ENCODE measurements at places on chromosomes 7 and 10.

- no peak for DNase-seq
Observed at GRCh38 chr7:47778153-47778661, 170.1 kb downstream of the PKD1L1 start.

GRCh38 chr10:76990561-76990960 lies 647.0 kb downstream of the KCNMA1 start:
- no peak for DNase-seq

DNA sequence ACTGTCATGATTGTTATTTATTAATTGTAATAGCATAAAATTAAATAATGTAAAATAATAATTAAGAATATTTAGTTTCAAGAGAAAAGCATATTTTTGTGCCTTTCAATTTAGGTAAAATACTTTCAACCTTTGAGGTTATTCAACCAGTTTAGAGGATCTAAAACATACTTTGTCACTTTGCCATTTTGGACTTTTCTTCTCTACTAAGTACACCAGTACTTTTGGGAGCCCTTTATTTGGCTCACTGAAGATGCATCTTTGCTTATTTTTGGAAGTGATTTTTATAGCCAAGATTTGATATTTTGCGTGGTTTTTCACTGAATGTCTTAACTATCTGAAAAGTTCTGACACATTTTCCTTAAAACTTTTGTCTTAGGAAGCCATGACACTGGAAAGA lies 860.5 kb downstream of the SORCS1 start:
- DNase-seq, result no peak

- DNase-seq, result no peak
Observed at GRCh38 chr10:29064680-29065079, 224.2 kb upstream of the LYZL1 start.

DNA sequence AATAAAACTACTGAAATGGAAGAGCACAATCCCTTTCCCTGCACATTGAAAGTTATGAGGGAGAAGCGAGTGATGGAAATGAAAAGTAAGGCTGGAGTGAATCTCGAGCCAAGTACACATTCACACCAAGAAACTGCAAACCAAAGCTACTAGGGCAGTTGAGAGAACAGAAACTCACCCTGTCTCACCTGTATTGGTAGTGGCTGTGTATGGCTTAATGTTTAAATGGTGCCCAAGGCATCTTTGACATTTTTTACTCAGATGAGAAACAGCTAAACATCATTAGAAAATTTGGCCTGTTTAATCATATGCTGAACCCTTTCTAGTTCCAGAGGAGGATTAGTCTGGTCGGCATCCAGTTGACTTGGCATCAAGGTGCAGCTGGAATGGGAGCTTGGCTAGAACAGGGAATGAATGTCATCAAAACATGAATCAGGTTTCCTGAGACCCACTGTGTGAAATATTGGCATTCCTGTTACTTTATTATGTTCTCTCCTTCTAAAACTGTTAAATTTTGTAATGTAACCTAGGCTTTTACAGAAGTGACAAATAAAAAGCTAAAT lies 840.8 kb downstream of the GRM8 start:
- no peak for DNase-seq

GRCh38 chr10:73414230-73414945 lies 530 bp upstream of the ANXA7 start:
- no peak for DNase-seq

- DNase-seq, result no peak
Observed at GRCh38 chr7:103009466-103010185, 65.0 kb downstream of the FBXL13 start.

GRCh38 chr7:139382439-139382838 lies 22.7 kb downstream of the LUC7L2 start:
- DNase-seq, result no peak

DNA sequence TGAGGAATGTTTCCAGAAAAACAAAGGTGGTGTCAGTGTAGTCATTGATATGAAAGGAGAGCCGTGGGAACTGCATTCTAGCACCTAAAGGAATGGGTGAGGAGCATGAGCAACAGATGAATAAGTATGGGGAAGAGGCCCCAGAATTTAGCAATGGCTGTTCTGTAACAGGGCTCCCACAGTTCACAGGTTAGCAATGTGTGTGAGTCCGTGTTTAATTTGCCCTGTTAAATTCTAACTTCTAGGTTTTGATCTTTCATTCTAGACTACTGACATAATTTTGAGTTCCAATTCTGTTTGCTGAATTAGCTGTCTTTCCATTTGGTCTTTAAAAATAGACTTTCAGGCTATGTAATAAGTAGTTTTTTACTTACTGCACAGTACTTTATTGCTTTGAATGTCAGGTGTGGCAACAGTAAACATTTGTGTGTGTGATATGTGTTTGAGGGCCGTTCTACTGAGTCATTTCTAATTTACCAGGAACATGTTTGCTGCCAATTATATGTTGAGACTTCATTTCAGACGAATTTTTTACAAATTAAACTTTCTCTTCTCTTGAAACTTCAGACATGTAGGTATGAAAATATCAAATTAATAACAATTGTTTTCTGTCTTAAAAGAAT lies 8.8 kb downstream of the STK17A start:
- peak; percentile 44 for DNase-seq

GRCh38 chr7:139623518-139623917 lies 100.0 kb downstream of the CLEC2L start:
- DNase-seq, result no peak

- DNase-seq, result no peak
Observed at GRCh38 chr10:78053211-78053868, 19.7 kb downstream of the RPS24 start.

DNA sequence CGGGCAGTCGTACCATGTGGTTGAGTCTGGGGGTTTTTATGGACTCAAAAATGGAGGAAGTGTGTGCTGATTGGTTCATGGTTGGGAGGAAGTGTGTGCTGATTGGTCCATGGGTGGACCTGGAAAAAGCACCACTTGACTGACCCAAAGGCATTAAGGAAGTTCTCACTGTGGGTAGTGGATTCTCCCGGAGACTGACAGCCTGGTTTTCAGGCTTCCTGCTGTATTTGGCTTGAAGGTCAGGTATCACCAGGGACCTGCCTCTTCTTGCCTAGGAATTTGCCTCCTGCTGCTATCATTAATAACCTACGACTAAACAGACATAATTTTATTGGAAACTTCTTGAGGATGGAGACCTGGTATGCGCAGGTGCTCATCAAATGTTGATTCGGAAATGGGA lies 268.8 kb upstream of the LRGUK start:
- DNase-seq, result no peak

DNA sequence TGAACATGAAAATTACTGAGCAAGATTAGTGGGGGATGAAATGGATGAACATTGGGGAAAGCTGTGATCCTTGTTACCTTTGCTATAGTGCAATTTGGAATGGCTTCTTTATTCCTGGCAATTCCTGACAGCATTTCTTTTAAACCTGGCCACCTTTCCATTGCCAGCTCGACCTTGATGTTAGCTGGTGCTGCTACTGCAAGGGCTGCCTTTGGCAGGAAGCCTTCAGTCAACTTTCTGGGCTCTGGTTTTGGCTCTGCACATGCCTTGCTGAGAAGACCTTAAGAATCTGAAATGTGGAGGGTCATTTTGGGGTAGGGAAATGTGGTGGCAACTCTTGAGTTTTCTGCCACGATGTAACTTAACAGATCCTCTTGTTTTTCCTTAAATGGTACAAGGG lies 64.7 kb downstream of the KAT6B start:
- DNase-seq, result no peak

GRCh38 chr10:102982296-102982695 lies 64.2 kb downstream of the CNNM2 start:
- DNase-seq, result no peak

DNA sequence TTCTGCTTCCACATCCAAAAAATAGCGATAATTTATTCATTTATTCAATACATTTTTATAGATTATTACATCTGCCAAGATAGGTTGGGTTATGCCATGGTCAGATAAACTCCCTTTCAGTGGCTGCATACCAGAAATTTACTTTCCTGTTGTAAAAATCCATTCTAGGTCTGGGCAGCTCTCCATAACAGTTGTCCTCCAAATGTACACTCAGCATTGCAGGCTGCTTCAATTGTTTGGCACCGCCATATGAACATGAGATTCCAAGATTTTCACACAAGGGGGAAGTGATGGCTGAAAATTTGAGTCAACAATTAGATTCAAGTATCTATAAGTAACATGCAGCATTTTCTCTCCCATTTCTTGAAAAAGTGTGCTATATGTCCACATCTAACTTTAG lies 568.7 kb downstream of the ETV1 start:
- DNase-seq, result no peak

- no peak for DNase-seq
Observed at GRCh38 chr10:68110027-68110426, 739 bp downstream of the MYPN start.

DNA sequence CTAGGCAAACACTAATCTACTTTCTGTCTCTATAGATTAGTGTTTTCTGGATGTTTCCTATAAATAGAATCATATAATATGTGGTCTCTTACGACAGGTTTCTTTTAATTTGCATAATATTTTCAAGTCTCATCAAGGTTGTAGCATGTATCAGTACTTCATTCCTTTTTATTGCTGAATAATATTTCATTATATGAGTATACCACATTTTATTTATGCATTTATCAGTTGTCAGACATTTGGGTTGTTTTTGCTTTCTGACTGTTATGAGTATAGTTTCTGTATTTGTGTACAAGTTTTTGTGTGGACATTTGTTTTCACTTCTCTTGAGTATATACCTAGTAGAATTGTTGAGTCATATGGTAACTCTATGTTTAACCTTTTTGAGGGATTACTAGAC lies 48.2 kb downstream of the SHOC2 start:
- no peak for DNase-seq

DNA sequence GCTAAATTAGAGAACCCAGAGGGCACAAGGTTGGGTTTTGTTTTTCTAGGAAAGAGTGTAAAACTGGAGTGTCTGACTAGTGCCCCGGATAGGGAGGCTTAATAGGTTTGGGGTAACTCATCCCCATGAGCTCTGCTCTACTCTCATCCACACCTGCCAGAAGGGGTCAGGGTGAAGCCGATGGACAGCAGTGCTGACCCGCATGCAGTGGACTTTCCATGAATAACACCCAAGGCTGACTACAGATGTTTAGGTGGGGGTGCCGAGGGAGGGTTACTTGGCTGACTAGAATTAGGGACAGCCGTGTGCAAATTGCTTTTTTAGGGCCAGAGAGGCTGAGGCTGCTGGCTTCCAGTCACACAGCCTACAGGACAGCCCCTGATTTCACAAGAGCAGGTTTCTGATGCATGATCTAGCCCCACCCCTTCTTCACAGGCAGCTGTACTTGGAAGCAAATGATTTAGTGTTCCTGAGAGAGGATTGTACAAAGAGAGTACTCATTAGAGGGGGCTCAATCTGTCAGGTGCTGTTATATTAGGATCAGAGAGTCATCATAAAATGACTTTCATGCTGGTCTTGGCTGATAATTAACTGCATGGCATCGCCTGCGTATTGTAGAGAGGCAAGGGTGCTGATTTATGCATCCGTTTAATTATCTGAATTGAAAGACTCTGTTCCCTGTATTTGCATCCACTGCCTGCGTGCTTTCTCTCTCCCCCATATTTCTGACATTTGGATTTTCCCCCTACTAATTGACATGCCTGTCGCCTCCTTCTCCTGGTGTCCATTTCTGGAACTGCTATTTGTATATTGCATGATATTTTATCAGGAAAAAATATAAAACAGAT lies 9.5 kb downstream of the INHBA start:
- no peak for DNase-seq

DNA sequence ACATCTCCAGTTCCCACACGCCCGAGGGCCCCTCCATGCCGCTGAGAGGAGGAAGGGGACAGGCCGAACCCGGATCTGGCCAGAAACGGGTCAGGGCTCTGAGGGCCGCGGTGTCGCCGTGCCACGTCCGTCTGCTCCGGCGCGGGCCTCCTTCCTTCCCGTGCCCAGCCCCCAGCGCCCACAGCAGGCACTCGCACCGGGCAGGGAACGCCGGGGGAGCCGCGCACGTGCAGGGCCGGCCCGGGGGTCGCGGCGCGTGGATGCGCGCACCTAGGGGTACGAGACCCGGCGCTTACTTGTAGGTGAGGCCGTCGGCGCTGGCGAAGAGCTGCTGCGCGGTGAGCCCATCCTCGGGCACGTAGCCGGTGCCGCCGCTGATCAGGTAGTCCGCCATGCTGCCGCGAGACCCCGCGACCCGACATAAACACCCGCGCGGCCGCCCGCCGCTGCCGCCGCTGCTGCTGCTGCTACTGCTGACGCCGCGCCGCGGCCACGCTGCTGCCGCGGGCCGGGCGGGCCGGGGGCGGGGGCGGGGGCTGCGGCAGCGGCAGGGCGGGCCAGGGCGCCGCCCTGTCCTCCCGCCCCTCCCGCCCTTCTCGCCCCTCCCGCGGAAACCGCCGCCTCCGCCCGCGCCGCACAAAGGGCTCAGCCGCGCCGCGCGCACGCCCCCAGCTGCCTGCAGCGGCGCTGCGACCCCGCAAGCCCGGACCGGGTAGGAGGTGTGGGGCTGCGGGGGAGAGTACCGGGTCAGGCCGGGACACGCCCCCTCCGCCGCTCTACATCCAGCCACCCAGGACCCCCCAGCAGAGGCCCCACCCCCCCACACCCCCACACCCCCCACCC lies 4.1 kb downstream of the IMPDH1 start:
- DNase-seq, result peak; percentile 71

GRCh38 chr10:88386821-88387773 lies 196.0 kb downstream of the RNLS start:
- DNase-seq, result peak; percentile 70

- no peak for DNase-seq
Observed at GRCh38 chr7:44384586-44385433, 59.4 kb upstream of the CAMK2B start.

GRCh38 chr10:86840498-86840897 lies 84.1 kb downstream of the BMPR1A start:
- DNase-seq, result no peak

DNA sequence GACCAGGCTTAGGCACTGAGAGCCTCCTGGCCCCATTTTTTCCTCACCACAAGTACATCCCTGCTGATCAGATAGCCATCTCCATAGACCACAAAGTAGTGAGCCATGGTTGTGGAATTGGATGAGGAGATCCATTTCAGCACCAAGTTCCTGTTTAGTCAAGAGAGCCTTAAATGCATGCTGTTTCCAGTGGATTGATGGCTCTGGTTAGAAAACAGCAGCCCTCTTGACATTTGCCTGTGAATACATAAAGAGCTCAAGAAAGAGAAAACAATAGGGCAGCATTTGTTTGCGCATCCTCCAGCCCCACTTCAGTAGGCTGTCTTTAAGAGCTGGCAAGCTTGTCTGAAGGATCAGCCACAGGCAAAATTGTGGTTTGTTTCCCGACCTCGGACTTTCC lies 251.2 kb downstream of the POU6F2 start:
- DNase-seq, result no peak

GRCh38 chr10:51233337-51234100 lies 159.2 kb downstream of the PRKG1 start:
- DNase-seq, result no peak

- DNase-seq, result no peak
Observed at GRCh38 chr10:111725050-111725449, 458.5 kb downstream of the GPAM start.

GRCh38 chr10:20105931-20106330 lies 289.7 kb downstream of the PLXDC2 start:
- DNase-seq, result no peak

DNA sequence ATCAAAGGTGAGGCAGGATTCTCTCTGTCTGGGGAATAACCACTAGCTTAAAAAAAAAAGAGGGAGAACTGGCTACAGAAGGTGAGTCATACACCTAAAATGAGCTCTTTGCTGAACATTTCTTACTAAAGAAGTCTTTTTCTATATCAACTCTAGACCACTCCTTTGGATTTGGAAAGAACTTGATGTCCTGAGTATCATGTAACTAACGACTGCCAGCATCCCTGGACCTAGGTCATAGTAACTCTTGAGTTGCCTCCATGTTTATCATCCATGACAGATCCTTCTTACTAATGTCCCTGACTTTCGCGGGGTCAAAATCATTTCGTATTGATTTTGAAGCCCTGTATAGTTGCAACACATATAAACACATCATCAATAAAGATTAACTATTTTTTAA lies 89.1 kb downstream of the CNOT4 start:
- no peak for DNase-seq

All from GM06990 (cell line).